Metanephros (tissue), 2 donors: ENCODE measurements at places on chromosomes 2 and 18. TPM values are rescaled to one million over a fixed set of nuclear protein-coding genes. Genes with fewer than 3 reads are reported as not detected.

Gene CHST9
- total RNA-seq: 1.6 TPM

Gene L3MBTL4
- total RNA-seq: 10.7 TPM

Gene CNDP1
- total RNA-seq: 0.23 TPM

Gene PIGN
- total RNA-seq: 42.0 TPM

Gene INPP5D
- 23.4 TPM for total RNA-seq
